ENCODE measurements at places on chromosomes 16 and 17.

GRCh38 chr16:2331931-2332267 is 8.6 kb downstream of the ABCA3 start:
- DNase-seq, result no peak

DNA sequence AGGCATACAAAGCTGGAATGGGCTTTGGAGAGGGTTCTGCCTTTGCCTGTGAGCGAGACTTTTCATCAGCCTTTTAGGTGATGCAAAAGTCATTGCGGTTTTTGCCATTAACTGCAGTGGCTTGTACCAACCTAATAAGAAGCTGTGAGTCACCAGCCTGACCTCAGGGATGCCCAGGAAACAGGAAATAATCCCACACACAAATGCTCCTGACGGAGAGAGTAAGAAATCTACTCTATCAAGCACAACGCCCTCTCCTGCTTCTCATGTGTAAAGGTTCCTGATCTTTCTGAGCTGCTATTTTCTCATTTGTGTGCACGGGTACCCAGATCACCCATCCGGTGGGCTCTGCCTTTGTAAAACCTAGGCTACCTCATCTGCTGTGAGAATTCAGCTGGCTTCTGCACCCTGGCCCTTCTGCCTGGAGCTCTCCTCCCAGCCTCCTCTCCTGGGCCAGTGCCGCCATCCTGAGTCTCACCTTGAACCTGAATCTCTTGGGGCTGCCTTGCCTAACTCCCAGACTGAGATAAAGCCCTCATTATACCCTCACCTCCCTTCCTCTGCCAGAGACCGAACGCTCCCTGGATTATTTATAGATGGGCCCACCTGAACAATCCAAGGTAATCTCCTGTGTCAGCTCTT is 299.7 kb downstream of the C16orf95 start:
- DNase-seq, result no peak

DNA sequence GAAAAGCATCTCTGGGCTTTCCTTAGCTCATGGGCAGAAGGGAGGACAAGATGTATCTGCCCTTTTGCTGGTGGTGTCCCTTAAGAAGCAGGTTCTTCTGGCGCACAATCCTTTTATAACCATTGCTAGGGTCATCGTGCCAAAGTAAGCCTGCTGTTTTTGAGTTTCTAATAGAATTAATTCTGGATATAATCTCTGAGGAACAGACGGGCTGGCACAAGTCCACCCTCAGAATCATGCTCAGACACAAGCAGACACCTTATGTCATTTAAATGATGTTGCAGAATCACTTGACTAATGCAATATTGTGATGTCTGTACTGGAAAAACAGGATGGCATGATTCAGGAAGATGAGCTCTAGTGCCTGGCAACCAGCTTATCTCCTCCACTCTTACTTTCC is 18.8 kb upstream of the MMD start:
- DNase-seq, result no peak

DNA sequence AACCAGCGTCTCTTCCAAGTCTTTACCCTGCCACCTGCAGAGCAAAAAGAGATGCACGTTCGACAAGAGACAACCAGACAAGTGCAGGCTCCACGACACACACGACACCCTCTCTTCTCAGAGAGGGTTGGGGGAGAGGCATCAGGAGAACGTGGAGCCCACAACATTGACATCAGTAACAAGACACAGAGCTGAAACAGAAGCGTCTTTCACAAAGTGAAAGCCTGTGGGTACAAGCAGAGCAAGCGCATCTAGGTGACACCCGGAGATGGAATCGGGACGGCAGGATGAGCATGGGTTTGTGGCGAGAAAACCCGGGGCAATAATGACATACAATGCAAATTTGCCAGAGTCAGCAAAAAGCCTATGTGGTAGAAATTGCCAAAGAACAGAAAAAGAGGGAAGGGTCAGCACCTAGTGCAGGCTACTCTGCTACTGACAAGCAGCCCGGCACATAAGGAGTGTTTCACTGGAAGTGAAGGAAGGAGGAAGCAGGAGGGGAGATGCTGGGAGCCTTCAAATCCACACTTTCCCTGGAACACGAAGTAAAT is 89.5 kb downstream of the CYTH1 start:
- no peak for DNase-seq

GRCh38 chr17:8063761-8064534 is 23.6 kb downstream of the ALOX12B start:
- no peak for DNase-seq

DNA sequence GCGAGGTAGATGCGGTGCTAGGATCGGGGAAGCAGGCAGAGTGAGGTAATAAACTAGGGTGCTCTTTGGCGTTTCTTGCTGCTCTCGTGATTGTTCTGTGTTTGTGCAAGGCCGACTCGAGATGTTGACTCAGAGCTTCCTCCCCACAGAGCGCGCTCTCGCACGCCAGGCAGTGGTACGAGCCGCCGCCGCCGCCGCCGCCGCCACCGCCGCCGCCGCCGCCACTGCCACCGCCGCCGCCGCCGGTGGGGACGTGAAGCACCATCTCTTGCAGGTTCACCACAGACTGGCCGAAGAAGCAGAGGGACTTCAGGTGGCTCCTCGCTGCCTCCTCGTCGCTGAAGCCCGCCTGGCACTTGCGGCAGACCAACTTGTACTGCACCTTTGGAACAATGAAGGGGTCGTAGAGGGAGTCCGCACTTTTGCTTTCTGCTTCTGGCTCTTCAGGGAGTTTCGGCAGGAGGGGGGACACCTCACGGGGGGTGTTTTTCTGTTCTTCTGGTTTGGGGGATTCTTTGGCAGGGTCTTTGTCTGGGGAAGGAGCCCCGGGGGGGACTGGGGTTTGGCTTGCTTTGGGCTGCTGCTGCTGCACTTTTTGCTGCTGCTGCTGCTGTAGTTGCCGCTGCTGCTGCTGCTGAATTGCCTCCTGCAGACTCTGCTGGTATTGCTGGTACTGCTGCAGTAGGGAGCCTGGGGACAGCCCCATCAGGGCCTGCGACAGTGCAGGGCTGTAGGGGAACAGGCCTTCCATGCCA is 260.2 kb downstream of the ZFHX3 start:
- peak; percentile 70 for DNase-seq

DNA sequence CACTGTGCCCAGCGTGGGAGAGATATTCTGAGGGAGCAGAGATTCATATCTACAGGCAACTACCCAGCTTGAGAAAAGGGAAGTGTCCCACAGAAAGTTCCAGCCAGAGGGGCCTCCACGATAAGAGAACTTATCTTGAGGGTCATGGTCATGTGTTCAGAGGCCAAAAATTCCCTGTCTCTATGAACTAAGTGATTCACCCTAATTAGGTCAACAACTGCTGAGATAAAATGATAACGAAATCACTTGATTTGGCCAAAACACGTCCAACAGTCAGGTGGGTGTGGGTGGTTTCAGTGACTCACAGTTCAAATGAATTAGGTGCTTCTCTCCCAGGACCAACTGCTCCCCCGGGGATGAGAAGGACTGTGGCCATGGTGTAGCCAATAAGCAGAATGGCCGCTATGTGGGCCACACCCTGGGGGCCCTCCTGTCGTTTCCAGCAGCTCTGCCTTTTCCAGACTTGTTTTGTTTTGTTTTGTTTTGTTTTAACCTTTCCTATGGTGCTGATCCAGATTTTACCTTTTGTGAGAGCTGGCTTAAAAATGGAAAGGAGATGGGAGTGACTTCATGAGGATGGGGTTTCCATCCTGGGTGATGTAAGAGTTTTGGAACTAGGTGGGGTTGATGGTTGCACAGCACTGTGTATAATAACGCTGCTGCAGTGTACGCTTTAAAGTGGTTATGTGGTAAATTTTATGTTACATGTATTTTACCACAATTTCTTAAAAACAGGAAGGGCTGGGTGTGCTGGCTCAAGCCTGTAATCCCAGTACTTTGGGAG is 8.7 kb downstream of the DNAI2 start:
- peak; percentile 71 for DNase-seq
